ENCODE measurements at places on chromosomes 7 and 10.

GRCh38 chr7:26978146-26978545 lies 113.8 kb upstream of the SKAP2 start:
- DNase-seq, result no peak

- no peak for DNase-seq
Observed at GRCh38 chr10:123706236-123706635, 40.1 kb downstream of the GPR26 start.

GRCh38 chr7:68485253-68485917 lies 1112.9 kb upstream of the AUTS2 start:
- DNase-seq, result no peak

GRCh38 chr10:60114765-60115586 lies 208.6 kb upstream of the CCDC6 start:
- DNase-seq, result no peak

- DNase-seq, result no peak
Observed at GRCh38 chr7:107659666-107660065, 962 bp upstream of the SLC26A4 start.

DNA sequence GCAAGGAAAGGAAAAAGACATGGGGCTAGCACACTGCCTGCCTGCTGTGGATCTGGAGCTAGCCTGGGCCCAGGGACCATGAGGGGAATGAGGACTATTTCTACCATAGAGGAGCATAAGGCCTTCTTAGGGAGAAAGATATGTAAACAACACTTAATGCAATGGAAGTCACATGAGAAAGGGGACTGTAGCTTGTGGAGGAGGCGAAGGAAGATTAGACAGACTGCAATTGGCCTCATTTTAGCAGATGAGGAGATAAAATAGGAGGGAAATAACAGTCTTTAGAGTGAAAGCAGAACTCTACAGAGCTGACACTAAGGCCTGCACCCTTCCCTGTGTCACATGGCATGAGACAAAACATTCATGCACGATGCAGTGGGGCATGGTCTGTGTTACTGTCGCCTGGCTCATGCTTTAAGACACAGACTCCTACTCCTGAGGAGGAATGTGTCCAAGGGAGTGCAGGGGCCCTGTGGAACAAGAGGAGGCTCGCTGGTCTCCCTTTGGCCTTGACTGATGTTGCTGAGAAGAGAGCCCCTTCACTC lies 829.3 kb upstream of the IGFBP3 start:
- no peak for DNase-seq

- no peak for DNase-seq
Observed at GRCh38 chr10:89553064-89553734, 17.8 kb upstream of the SLC16A12 start.

GRCh38 chr10:119807960-119808697 lies 64.5 kb downstream of the MCMBP start:
- no peak for DNase-seq

- DNase-seq, result no peak
Observed at GRCh38 chr10:30979956-30980355, 51.7 kb downstream of the ZNF438 start.

GRCh38 chr7:121909716-121910345 lies 36.9 kb downstream of the PTPRZ1 start:
- DNase-seq, result no peak

DNA sequence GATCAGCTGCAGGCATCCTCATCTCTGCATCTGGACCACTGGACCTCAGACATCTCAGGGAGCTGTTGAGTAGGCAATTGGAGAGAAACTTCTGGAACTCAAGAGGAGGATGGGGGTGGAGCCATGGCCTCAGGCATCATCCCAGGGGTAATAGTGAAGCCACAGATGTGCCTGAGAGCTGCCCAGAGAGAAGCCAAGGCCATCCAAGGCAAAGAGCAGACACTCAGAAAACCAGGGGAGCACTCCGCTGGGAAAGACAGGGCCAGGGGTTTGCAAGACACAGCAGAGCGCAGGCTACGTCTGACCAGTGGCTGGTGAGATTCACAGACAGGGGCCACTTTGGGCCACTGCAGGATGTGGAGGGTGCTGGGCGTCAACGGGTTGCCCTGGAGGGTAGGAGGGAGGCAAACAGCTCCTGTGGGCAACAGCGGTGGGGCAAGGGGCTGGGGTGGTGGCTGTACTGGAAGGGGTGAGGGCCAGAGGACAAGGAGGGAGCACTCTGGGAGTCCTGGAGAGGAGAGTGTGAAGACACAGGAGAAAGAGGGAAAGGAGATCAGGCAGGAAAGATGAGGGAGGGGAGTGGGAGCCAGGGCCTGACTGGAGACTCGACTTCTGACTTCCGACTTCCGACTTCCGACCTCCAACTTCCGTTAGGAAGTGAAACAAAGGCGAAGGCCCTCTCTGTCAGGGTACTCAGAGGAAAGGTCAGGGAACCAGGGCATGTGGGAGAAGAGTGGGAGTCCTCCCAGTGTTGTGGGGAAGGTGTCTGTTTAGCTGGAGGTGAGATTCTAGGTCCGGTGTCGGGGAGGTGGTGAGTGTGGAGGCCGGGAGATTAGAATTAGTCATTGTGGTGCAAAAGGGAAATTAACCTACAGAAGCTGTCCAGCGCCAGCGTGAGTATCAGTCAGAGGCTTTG lies 69.7 kb upstream of the ANTXRL start:
- no peak for DNase-seq

- DNase-seq, result no peak
Observed at GRCh38 chr10:60394446-60394845, 4.8 kb upstream of the ANK3 start.

DNA sequence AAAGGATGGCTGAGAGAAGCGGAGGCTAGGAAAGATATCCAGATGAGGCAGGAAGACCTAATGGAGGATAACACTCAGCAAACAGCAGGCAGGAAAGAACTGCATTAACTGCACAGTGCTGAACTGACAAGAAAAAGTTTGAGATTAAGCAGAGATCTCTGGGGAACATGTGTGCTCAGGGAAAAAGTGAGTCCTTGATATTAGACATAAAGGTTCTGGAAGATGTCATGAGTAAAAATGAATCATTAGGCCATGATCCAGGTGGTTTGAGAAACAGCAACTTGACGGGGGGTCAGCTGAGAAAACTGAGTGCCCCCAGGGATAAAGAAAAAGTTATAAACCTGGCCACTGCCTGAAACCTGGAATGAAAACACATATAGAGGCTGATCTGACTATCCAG lies 27.3 kb upstream of the ANK3 start:
- DNase-seq, result no peak

GRCh38 chr7:16801111-16801542 lies 3.7 kb downstream of the AGR2 start:
- DNase-seq, result no peak

DNA sequence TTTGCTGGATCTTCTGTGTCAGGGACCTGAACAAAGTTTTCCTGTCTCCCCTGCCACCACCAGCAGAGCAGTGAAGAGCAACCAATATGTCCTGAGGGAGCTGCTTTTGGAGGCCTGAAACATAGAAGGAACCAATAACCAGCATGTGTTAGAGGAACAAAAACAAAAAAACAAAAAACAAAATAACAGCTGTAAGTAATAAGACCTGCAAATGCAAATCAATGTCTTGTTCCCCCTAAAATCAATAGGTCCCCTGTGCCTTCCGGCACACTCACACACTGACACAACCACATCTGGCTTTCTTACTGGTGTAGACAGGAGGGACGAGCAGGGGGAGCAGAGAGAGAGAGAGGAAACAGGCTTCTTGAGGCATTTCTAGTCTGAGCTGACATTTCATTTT lies 94.1 kb downstream of the NRG3 start:
- DNase-seq, result no peak

GRCh38 chr7:149720372-149721083 lies 52.9 kb downstream of the ZNF467 start:
- no peak for DNase-seq

DNA sequence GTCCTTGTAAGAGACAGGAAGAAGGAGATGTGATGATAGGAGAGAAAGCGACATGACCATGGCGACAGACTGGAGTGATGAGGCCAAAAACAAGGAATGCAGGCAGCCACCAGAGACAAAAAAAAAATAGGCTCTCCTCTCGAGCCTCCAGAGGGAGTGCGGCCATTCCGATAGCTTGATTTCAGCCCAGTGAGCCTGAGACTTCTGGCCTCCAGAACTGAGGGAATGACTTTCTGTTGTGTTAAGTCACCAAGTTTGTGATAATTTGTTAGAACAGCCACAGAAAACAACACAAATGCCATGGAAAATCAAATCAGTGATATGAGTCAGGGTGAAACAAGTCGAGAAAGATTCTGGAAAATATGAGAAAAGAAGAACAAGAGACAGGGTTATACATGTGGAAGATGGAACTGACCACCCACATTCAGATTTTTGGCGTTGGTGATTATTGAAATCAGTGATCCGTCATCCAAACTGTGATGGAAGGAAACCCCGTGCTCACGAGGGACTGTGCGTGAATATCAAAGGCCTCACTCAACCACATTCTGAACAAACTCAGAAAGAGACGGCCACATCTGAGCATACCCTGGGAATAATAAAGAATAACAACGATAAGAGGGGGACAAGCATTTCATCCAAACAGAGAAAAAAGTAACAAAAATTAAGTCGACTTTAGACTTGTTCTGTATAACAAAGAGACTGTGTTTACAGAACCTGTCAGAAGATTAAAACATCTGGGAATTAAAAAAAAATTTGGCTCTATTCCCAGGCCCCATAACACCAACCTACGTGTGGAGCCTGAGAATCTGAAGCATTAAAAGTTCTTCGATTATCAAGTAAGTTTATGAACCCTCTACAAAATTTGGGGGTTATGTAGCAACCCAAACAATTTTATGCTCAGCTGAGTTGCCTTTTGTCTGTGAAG lies 72.1 kb downstream of the EEPD1 start:
- no peak for DNase-seq

GRCh38 chr7:114986190-114987180 lies 64.6 kb downstream of the MDFIC start:
- DNase-seq, result no peak

DNA sequence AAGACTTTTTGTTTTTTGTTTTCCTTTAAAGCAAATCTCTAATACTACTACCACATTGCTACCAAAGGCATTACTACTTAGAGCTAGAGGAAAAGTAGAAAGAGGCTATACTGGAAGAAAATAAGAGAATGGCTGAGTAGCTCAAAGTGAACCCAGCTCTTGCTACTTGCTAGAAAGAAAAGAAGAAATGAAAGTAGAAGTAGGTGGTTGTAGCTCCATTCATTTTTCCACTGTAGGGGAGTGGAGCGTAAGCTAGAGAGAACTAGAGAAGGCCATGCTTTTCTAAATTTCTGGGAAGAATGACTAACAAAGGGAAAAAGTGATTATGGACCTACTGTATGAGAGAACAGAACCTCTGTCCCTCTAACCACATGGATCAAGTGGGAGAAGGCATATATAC lies 184.4 kb downstream of the PON1 start:
- no peak for DNase-seq

DNA sequence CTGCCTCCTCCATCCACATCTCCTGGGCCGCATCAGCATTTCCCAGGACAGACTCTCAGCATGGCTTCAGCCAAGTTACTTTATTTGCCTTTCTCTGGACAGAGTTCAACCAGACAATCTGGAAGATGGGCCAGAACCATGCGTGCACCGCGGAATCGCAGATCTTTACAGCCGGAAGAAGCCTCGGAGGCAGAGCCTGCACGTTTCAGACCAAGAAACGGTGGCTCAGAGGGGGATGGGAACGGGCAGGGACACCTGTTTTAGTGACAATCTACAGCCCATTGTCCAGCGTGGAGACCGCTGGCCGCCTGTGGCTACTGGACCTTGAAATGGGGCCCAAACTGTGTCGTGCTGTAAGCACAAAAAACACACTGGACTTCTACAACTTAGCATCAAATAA lies 3.5 kb downstream of the VIPR2 start:
- DNase-seq, result no peak

GRCh38 chr10:52115823-52116222 lies 198.3 kb upstream of the DKK1 start:
- no peak for DNase-seq

DNA sequence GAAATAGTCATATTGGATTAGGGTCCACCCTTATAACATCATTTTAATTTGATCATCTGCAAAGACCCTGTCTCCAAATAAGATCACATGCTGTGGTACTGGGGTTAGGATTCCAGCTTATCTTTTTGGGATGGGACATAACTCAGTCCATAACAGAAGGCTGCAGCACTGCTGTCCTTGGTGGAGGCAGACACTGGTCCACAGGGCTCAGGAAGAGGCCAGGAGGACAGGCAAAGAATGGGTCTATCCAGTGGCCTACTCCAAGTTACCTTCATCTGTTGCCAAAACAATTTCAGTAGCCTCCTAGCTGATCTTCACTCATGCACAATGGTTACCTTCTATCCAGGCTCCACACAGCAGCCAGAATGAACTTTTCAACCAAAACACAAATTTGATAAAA lies 387.0 kb downstream of the GRID1 start:
- no peak for DNase-seq

DNA sequence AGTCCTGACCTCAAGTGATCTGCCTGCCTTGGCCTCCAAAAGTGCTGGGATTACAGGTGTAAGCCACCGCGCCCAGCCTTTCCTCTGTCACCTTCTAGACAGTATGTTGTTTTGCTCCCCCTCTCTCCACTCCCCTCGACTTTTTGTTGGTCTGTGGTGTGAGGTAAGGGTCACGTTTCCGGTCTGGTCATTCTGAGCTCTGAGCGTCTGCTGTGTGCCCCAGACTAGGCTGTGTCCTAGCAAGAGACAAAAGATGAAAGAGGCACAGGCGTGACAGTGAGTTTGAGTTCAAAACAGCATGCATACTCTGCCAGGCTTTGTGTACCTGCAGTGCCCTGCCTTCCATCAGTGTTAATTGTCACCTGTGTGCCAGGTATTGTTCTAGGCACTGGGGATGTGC lies 87.4 kb upstream of the PPIF start:
- no peak for DNase-seq

DNA sequence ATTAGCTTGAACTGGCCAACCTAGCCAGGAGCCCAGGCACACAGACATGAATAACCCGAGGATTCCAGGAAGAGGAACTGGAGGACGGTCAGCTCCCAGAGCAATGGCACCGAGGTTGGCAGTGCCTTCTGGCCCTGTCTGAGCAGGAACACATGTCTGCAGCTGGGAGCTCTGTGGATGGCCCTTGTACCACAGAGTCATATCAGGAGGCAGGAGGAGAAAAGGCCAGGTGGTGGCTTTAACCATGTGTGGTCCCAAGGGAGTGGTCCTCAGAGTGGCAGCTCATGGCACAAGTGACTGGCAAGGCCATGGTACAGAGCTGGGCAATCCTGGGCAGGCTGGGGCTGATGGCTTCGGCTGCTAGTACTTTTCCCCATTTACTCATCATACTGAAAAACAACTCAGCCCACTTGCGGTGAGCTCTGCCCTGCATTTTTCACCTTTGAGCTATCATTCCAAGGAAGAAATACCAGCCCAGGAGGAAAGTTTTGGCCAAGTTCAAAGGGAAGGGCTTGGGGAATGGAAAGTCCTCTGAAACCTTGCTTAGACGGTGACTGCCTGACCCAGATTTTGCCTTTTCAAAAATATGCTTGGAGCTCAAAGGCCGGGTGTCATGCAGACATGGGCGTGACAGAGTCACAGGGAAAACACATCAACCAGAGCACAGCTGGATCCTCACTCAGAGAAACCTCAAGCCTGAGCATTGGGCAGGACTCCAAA lies 25.7 kb upstream of the LOXL4 start:
- no peak for DNase-seq

All from activated CD8-positive, alpha-beta memory T cell treated with anti-CD3 and anti-CD28 coated beads for 1 hour (primary cell).